ENCODE measurements at places on chromosomes 7 and 10.
A peak's percentile ranks its signal among the peaks of the same experiment; 100 is the strongest.

DNA sequence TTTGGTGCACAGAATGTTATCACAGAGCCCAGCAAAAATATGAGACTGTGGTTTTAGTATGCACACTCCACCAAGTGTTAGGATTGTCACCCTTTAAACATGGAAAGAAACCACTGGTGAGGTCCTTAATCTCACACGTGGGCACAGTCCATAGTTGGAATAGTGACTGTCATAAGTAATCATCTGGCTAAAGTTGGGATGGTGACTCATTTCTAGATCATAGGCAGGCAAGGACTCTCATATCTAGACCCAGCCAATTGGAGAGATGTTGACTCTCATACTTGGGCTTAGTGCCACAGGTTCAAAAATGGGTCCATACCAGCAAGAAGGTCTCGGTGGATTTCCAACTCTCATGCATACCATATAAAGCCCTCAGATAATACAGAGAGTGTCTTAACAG is 39.6 kb upstream of the ZNF680 start:
- no peak for DNase-seq

DNA sequence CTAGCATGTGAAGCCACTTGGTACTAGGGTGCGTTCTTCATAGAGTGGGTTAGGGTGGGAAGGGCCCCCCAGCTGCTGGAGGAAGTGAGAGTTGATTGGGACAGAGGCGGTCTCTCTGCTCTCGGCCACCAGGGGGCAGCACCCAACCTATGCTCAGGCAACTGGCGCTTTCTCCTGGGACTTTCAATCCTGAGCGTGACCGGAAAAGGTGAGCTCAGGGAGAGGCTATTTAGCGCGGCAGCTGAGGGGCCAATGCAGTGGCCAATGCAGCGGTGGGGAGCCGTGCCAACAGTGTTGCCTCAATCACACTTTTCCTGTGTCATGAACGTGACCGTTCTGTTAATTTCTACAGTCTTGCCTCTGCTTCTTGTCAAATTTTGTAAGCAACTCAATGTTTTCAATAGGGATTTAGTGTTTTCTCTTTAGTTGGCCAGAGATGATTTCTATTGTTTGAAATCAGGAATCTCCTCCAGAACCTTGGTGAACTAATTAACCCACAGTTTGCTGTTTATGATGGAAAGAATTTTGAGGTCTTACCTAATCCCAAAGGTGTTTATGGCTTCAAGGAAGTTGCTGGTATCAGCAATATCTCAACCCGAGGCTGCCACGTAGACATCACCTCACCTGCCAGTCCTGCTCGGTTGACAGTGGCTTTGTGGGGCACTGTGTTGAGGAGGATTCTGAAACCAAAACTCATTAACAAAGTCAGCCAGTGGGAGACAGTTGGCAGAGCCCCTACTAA is 67.9 kb upstream of the PDZD8 start:
- DNase-seq = peak; percentile 64

- DNase-seq = no peak
Observed at GRCh38 chr7:50962962-50963374, 180.3 kb upstream of the GRB10 start.

GRCh38 chr10:123998197-123999141 is 94.9 kb downstream of the CHST15 start:
- DNase-seq = no peak

- no peak for DNase-seq
Observed at GRCh38 chr7:93551063-93551895, 23.2 kb downstream of the CALCR start.

GRCh38 chr10:1064964-1065247 is 8.7 kb downstream of the WDR37 start:
- DNase-seq = no peak

- DNase-seq = no peak
Observed at GRCh38 chr10:24118246-24118645, 90.7 kb upstream of the KIAA1217 start.

DNA sequence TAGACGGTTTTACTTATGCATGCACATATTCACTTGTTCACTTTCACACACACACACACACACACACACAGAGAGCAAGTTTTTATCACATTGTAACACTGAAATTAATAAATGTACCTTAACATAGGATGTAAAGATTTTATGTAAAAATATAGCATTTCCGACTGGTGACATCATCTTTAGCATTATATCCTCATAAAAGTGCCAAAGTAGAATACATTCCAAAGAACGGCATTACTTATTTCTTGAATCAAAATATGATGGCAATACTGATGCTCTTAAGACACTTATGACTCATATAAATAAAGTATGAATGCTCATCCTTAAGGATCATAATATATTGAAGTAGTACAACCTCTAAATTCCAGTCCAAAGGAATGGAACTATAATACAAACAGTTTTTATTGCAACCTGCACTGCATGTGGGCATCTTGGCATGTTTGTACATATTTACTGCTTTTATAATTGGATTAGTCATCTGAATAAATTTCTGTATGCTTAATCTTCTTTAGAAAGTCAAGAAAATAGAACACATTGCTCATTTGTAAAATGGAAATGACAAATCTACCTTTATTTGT is 290.0 kb upstream of the SEMA3A start:
- DNase-seq = no peak

DNA sequence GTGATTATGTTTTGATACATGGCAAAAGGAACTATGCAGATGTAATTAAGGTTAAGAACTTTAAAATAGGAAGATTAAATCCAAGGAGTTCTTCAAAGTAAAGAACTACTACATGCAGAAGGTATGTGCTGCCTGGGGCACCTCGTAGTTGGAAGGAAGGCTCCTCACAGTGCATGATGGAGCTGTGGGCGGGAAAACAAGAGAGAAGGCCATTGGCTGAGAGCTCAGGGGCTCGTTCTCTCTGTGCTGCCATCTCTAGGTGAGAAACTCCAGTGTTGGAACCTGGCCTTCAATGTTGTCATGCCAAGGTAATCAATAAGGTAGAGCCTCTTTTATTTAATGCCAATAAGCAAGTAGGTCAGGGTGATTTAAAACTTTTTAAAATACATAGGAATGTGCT is 391.4 kb upstream of the ETV1 start:
- no peak for DNase-seq

GRCh38 chr7:56125831-56126230 is 9.6 kb upstream of the NUPR2 start:
- DNase-seq = no peak

DNA sequence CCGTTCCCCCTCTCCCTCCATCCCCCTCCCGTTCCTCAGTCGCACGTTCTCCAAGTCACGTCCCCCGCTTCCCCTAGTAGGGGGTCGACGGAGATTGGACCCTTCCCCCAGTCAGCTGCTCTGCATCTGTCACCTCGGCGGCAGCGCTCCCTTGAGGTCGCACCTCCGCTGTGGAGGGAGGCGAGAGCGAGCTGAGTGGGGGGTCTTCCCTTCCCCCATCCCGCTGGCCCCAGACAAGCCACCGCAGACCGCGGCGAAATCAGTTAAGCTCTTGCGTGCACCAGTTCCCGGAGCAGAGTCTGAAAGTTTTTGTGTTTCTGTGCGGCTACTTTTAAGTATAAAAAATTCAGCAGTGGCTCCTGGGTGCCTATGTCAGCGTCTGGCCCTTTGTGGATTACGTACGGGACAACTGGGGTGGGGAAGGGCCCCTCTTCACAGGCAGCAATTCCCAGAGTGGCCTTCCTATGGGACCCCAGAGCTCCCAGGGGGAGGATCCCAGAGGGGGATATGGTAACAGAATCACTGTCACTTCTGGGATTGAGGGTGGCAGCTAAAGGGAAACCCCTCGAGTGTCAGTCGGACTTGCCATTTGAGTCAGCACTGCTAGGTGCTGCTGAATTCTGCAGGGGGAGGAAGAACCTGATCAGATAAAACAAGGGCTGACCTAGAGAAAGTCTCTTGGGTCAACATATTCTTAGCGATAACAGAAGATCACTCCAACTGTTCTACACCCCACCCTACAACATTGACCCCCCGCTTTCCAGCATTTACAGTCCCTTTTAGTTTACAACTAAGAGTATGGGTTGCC is 12.5 kb upstream of the DDIT4 start:
- DNase-seq = peak; percentile 65

DNA sequence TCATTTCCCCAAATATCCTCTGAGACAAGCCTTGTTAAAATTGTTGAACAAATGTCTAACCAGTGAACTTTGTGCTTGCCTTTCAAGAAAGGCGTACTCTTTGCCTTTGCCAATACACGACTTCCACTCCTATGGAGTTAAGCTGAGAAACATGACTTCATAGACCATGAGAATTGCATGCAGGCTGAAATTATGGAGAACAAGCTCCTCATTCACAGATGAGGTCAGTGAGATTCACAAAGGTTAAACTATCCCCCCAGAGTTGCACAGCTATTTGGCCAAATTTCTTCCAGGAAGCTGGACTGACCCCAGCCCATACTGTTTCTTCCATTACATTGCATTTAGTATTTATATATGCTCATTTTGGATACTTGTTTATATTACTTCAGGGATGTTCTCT is 221.4 kb upstream of the SEMA3C start:
- no peak for DNase-seq

GRCh38 chr10:96991313-96991841 is 159.3 kb downstream of the LCOR start:
- no peak for DNase-seq

DNA sequence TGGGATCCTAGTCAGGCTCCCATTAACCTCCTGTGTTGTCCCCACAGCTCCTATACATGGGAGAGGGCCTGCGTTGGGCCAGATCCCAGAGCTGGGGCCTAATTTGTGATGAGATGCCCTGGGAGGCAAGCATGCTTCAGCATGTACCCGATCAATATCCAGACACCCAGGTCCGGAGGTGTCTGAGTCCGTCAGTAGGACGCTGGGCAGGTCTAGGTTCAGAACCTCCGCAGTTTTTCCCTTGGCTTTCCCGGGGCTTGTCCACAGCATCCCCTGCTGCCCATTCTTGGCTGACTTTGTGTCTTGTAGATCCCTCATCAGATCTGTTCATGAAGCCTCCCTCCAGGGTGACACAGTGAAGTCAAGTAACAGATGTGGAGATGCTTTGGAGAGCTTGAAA is 32.7 kb upstream of the RBAK start:
- DNase-seq = no peak

DNA sequence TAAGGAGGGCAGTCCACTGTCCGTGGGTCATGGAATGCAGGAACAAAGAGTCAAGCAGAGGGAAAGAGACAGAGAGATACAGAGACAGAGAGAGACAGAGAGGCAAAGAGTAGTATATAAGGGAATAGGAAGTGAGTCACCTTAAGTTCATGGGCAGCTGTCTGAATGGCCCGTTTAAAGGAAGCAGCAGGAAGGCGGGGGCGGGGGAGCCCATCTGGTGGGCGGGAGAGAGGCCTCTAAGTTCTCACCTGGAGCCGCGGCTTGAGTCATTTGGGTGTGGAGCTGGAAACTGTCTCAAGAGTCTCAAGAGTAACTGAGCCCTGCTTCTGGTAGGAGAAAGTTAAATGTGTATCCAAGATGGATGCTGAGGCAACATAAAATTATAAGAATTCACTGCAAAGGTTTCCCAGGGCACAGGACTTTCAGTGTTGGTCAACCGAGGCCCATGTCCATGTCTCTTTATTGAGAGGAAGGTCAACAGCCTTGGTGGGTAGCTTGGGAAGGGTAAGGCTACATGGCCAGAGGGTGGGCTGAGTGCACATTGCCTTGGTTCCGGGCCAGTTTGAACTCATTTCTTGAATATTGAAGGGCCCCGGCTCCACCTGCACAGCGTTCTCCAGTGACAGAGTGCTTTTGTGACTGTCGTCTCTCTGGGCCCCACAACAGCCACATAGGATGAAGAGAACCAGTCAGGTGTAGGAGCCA is 85.5 kb upstream of the CACUL1 start:
- DNase-seq = no peak

- DNase-seq = no peak
Observed at GRCh38 chr7:150759479-150759878, 22.3 kb downstream of the GIMAP5 start.

GRCh38 chr7:47181746-47182361 is 400.1 kb downstream of the TNS3 start:
- DNase-seq = no peak

DNA sequence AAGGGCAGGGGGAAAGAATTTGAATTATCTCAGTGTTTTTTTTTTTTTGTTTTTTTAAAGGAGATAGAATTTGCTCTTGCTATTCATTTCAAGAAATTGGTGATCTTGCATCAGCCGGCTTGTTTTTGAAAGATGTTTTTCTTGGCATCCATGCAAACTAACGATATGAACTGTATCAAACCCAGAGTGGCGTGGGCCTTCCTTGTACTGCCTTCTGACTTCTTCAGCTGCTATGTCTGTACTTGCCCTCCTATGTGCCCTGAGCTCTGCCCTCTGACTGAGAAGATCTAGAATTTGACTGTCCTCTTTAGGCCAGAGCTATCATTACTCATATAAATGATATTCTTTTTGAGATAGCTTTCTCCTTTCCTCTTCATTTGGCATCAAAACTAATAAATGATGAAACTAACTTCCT is 183.1 kb downstream of the EXOC4 start:
- no peak for DNase-seq

DNA sequence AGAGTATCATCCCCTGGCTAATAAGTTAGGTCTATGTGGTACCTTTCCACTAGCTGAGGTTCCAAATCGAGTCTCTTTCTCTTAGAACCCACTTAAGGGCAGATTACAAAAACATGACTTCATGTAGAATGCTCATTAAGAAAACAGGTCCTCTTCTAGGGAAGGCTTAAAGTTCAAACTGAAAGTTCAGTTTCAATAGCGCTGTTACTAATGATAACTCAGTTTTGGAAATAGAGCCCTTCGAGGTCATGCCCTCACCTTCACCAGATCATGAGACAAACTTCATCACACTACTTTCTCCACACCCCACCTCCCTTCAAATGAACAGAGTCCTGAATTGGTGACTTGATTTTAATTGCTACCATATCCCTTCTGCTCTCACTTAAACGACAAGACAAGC is 26.2 kb downstream of the HGF start:
- DNase-seq = no peak

GRCh38 chr7:1022801-1023465 is 21.4 kb upstream of the GPR146 start:
- DNase-seq = no peak

DNA sequence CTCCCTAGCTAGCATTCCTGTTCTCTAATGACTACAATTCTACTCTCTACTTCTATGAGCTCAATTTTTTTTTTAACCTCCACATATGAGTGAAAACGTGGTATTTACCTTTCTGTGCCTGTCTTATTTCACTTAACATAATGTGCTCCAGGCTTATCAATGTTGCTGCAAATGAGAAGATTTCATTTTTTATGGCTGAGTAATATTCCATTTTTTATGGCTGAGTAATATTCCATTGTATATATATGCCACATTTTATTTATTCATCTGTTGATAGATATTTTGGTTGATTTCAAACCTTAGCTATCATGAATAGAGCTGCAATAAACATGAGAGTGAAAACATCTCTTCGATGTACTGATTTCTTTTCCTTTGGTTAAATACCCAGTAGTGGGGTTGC is 159.6 kb upstream of the TPK1 start:
- DNase-seq = no peak

GRCh38 chr7:27962273-27962672 is 218.3 kb downstream of the JAZF1 start:
- no peak for DNase-seq

GRCh38 chr10:66925373-66925772 is 463 bp upstream of the LRRTM3 start:
- no peak for DNase-seq
